ENCODE measurements at places on chromosomes 7 and 10.

DNA sequence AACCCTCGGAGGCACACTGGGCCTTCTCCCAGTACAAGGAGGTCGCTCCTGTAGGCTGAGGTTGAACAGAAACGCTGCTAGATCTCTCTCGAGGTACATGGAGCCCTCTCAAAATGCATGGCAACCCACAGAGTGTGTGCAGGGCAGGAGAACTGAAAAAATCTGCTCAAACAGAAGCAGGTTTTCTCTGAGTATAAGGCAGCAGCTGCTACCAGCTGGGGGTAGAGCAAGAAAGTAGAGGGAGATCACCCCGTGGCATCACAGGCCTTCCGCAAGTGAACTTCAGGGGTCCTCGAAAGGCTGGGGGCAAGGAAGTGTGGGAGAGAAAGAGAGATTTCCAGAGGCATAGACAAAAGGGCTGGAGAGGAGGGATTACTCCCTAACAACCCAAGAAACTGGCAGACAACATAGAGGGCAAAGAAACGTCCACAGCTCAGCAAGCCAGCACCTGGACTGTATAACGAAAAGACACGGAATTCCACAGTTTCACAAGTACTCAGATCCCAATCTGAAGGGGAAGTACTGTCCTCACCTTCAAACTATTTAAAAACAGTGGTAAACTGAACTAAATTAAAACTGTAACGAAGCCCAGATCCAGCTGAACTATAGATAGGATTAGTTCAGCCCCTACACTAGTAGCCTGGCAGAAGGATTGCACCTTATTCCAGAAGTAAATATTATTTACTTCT, 299.2 kb downstream of the IPMK start:
- no peak for DNase-seq

- no peak for DNase-seq
These were observed 590.3 kb upstream of the FOXK1 start for GRCh38 chr7:4091767-4092166.

DNA sequence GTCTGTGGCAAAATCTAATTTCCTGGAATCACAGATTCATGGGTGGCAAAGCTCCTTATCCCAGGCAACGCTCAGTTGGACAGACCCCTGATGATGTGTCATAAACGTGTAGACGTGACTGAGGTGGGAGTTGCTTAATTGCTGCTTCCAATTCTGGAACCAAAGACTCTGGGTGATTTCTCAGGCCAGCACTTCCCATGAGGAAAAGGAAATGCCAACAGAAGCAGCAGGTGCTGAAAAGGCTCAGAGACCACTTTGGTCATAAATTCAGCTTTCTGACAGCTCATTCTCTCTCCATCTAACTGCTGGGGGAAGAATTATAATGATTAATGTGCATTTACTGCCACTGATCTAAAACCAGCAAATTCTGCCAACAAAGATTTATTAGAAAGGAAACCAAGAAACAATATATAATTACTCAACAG, 88.7 kb downstream of the OSBPL3 start:
- DNase-seq = no peak

DNA sequence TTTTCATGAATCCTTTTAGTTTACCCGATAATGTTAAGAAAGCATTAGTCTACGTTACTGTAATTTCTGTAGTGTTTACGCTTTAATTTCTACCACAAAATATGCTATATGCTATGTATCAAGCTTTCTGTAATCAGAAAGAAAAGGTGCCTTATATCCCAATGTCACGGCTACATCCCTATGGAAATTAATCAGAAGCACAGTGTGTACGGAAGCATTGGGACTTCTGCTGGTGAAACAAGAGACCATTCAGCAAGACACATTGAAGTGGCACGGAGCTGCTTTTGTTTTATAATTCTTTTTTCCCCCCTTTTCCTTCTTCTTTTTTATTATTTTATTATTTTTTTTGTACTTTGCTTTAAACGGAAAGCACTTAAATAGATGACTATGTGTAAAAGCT, 31.2 kb upstream of the SH2B2 start:
- no peak for DNase-seq

GRCh38 chr10:63352976-63353375, 112.8 kb downstream of the JMJD1C start:
- no peak for DNase-seq

GRCh38 chr10:102434394-102435132, 2.2 kb upstream of the CUEDC2 start:
- no peak for DNase-seq

GRCh38 chr7:1603346-1604225, 33.8 kb upstream of the PSMG3 start:
- DNase-seq = no peak

DNA sequence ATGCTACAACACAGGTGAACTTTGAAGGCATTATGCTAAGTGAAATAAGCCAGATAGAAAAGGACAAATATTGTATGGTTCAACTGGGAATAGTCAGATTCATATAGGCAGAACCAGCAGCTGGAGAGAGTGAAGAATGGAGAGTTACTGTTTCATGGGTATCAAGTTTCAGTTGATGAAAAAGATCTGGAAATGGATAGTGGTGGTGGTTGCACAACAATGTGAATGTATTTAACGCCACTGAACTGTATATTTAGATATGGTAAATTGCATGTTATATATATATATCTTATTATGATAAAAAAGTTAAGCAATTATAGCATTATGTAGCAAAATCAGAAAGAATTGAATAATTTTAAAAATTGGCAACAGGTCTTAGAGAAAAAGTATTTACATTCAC, 3.9 kb downstream of the LMBR1 start:
- no peak for DNase-seq

DNA sequence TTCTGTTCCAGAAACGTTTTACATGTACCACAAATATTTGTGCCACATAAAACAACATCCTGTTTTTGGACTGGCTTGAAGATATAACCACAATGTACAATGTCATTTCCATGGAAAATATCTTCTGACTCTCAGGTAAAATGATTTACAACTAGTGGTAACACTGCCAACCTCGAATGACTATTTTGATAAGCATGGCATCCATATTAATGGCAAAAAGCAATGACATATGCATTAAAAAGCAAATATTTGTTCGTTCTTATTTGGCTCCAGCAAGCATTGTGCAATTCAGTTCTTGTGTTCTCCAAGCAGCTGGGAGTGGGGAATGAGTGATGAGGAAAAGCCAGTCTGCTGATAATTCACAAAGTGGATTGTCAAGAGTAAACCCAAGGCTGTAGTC, 289.0 kb downstream of the PLXDC2 start:
- DNase-seq = no peak

Measured in GM12864 (cell line).